Fibroblast of skin of abdomen (primary cell): ENCODE measurements at places on chromosomes 3 and 15.

DNA sequence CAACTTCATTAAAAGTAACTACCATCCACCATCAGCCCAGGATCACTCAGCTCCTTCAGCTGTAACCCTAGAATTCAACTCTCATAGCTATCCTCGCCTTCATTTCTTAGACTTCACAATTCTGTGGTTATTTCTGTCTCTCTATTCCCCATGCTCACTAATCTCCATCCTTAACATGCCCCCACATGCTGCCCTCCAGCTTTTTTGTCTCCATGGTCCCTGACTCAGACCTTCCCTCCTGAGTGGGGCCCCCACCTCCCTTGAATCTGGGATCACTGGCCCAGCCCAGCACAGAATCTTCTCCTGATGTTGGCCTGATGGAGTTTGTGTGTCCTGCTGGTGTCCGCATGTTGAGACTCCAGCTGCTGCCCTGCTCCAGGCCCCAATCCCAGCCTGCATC is 41.7 kb downstream of the CHST14 start:
- DNase-seq, result no peak

GRCh38 chr3:159771865-159772611 is 216.6 kb upstream of the IL12A start:
- no peak for DNase-seq

DNA sequence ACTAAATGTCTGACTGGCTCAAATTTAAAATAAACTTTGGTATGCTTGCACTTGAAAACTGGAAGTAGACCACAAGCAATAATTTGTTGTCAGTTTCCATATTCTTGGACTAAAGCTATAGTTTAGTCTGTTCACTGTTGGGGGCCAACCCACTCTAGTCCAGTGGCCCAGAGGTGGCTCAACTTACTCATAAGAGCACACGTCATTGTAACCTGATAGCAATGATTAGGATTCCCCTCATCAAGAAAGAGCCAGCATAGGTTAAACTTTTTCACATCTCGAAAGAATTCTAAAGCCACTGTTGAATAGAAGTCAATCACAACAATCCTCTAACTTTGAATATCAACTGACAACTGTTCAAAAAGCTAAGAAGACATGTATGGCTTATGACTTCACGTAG is 147.0 kb downstream of the MEIS2 start:
- no peak for DNase-seq

GRCh38 chr15:56187665-56188064 is 56.0 kb downstream of the RFX7 start:
- DNase-seq, result no peak

GRCh38 chr3:27485866-27486265 is 1.7 kb upstream of the SLC4A7 start:
- no peak for DNase-seq

DNA sequence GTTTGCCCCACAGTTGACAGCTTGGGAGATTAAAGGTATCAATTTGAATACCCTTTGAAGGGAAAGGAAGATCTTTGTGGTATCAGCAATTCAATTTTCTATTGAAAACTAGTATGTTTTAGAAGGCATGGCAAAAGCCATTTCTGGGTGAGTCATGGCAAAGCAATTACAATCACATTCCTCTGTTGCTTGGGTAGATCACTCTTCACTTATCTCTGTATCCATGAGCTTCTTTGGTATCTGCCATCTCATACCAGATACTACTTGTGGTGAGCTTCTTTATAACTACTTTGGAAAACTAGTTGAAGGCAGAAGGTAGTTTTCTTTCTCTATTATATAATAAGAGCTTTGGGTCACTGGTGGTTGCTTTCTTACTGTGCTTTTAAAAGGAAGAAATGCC is 28.3 kb upstream of the LSAMP start:
- peak; percentile 53 for DNase-seq

DNA sequence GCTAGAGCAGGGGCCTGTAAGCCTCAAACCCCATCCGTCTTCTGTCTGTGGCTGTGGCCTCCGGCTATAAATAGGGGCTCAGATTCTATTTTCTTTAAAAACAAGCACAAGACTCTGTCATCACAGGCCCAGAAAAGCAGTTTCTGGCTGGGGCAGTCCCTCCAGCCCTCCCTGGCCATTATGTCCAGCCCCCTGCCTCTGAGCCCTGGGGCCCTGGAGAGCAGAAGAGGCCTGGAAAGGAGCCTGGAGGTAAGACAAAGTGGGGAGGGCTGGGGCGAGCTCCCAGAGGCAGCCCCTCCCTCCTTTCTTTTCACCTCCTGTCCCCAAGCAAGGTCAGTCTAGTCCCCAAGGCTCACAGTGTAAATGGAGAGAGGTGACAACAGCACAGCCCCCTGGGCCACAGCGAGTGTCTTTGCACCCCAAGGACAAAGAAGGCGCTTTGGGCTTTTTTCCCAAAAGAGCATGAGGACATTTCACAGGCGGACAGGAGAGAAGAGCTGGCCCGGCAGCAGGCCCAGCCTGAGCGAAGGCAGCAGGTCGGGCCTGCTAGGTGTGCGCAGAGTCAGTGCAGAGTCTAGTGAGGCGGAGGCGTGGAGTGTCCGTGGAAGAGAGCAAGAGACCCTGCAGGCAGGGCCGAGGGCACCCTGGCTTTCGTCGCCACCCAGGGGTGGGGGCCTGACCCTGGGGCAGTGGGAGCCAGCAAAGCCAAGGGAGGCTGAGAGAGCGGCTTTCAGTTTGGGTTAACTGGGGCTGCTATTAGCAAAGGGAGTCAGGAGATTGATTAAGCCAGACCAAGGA is 188.3 kb downstream of the TBC1D2B start:
- no peak for DNase-seq

DNA sequence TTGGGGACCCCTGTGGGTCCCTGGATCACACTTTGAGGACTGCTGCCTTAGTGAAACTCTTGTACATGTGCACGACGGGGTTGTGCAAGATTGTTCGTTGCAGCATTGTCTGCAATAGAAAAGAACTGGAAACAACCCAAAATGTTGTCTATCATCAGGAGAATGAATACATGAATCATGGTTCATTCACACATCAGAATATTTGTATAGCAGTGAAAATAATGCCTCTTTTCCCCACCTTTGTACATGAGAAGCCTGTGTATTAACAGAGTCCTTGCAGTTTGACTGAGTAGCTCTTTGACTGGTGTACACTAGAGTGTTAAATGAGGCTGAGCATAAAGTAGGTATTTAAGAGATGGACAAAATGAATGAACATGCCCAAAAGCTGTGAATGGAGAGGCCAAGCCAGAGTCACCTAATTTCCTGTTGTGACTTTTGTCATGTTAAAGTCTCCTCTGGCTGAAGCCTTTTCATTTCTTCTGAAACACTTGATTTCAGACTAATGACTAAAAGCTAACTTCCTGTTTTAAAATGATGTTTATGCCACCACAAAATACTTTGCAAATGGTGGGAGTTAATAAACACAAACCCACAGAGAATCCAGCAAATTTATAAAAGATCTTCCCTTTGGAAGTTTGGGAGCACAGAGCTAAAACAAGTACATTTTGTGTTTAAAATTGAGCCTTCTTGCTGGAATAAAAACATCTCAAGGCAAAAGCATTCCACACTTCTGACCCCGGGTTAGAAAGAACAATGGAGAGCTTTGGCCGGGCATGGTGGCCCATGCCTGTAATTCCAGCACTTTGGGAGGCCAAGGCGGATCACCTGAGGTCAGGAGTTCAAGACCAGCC is 20.6 kb upstream of the USP3 start:
- no peak for DNase-seq

DNA sequence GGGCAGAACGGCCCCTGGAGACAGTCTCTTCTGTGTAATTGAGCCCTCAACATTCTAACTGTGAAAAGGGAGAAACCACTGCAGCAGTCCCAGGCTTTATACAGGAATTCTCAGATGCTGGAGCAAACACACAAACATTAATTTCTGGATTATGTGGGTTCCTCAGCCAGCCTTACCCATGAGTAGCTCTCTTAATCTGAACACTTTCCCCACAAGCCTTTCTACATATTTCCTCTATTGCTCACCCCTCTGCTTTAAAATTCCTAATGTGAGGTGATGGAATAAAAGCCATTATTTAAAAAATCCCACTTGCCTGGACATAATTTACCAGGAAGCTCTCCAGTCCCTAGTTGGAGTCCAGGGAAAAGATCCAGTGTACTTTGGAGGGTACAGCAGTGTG is 139.0 kb downstream of the CTNNB1 start:
- DNase-seq, result peak; percentile 74

GRCh38 chr3:44529927-44530326 is 25.1 kb upstream of the ZKSCAN7 start:
- no peak for DNase-seq

- DNase-seq, result no peak
These were observed 96.1 kb upstream of the RASGRP1 start for GRCh38 chr15:38660738-38661137.

- no peak for DNase-seq
These were observed 6.7 kb downstream of the COLQ start for GRCh38 chr3:15514663-15515340.

DNA sequence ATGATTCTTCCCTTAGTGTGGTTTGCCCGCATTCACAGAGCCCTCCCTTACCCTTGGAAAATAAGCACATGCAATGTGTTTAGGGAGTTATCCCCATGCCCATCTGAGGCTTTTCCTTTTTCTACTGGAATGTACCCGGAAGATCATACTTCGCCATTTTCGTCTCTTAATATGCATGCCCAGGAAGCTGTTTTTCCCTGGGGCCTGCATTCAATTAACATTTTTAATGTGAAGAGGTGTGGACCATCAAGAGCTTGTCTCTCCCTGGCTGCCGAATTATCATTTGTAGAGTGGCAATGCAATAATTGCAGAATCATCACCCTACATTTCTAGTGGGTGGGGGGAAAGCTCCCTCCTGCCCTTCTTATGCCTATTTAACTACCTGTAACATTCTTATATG is 976.3 kb downstream of the DIPK2A start:
- DNase-seq, result no peak

DNA sequence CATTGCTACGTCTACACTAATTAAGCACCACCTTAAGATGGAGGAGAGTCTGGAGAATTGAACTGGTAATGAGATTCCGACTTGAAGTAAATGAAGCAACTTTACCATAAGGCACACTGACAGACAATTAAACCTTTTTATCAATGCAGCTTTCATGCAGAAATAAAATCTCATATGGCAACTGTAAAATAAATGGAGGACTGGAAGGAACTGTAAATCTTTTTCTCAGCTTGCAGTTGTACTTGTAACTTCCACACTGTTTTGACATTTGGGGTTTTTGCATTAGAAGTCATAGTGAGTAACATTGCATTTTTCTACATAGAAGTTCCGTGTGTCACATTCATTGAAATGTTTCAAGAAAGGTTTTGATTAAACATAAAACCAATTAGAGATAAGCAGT is 705.3 kb downstream of the NLGN1 start:
- peak; percentile 40 for DNase-seq

DNA sequence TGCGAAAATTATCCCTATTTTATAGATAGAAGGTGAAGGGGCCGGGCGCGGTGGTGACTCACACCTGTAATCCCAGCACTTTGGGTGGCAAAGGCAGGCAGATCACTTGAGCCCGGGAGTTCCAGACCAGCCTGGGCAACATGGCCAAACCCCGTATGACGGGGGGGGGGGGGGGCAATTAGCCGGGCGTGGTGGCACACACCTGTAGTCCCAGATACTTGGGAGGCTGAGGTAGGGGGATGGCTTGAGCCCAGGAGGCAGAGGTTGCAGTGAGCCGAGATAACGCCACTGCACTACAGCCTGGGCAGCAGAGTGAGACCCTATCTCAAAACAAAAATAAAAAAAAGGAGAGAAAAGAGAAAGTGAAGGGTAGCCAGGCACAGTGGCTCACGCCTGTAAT is 1.4 kb downstream of the AAGAB start:
- DNase-seq, result no peak

- DNase-seq, result no peak
These were observed 133.4 kb upstream of the ACP3 start for GRCh38 chr3:132183811-132184210.

GRCh38 chr3:52385157-52385556 is 59.7 kb downstream of the SEMA3G start:
- DNase-seq, result peak; percentile 18

DNA sequence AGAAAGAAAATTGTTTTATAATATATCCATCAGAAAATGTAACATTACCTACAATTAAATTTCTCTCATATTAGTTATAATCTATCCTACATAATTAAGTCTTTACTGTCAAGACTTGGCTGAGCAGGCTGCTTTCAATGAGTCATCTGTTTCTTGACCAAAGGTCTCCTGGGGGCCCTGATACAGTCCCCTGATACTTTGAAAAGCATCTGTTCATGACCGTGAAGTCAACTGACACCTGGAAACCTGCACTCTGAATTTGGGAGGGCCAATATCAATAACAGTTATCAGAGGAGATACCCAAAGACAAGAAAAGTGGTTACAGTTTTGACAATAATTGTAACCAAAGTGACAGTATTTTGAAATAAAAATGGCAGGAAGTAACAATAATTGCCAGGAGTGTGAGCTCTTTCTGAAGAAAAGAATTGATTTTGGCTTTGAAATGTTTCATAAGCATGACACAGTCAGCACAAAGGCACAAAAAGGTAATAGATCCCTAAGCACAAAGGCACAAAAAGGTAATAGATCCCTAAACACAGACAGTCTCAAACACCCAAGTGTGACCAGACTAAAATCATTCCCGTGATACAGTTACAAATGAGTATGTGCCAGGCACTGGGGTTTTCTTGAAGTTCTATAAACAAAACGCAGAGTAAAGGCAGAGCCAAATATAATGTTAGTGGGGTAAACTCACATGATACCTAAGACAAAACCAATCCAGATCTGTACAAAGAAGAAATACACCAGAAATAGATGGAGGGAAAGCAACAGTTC is 260.7 kb downstream of the PLOD2 start:
- no peak for DNase-seq

DNA sequence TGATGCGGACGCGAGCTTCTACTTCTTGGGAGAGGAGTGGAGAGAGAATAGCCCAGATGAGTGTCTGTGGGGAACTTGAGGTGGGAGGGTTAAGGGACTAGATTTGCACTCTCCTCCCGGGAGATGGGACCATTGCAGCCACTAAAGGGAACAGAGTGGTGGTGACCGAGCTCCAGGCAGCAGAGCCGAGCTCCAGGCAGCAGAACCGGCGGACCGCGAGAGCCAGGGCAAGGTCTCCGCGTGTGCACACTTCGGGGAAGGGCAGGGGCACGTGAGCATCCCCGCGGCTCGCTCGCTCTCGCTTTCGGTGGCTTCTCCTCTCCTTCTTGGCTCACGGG is 1.1 kb downstream of the IGDCC3 start:
- no peak for DNase-seq

DNA sequence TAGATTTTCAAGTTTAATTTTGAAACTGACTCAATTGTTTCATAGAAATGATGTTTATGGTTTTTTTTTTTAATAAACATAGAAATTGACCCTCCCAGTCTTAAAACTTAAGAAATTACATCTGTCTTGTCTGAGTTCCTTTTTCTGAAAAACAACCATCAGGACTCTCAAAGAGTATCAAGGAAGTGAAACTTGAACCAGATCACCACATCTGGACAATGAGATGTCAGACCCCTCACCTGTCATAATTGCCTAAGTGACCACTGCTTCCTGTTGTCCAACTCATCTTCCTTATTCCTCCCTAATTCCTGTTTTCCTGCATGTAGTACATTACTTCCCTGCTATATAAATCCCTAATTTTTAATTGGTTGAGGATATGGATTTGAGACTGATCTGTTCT is 441.5 kb upstream of the ARHGEF26 start:
- DNase-seq, result no peak
